ENCODE measurements at places on chromosomes 4 and X.
A peak's percentile ranks its signal among the peaks of the same experiment; 100 is the strongest.

DNA sequence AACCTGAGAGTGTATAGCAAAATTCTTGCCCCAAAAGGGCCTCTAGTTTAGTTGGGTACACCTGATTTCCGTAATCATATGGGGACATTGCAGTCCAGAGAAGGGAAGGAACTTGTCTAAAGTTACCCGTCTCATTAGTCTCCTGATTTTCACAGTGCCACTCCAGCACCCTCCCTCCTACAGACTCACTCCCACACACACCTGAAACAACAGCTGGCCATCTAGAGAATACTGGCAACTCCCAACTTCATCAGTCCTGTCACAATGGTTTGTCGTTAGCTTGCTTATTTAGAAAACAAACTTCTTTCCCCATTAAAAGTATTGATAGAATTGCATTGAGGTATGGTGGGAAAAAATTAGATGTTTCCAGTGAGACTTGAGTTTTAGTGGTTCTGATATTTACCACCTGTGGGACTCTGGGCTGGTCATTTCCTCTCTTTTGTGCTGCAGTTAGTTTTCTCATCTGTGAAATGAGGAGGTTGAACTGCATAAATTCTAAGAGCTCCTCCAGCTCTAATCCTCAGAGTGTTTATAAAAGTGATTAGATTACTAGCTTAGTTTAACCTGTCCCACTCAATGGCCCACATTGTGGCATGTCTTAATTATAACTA is 1.7 kb downstream of the IL13RA1 start:
- no peak for DNase-seq

DNA sequence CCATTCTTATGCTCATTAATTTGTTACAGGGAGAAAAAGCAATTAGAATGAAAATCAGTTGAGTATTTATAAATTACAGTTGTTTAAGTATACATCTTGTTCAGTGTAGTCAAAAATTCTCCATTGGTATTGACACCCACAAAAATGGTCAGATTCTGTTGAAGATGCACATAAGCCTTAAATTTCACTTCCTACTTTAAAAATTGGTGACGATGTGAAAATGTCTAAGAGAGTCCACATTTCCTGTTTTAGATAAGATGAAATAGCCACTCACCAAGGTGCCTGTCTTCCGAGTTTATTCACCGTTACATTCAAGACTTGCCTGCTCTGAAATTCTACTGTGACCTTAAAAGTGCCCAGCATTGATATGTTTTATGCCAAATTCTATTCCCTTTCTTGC is 93.6 kb downstream of the GPR143 start:
- no peak for DNase-seq

DNA sequence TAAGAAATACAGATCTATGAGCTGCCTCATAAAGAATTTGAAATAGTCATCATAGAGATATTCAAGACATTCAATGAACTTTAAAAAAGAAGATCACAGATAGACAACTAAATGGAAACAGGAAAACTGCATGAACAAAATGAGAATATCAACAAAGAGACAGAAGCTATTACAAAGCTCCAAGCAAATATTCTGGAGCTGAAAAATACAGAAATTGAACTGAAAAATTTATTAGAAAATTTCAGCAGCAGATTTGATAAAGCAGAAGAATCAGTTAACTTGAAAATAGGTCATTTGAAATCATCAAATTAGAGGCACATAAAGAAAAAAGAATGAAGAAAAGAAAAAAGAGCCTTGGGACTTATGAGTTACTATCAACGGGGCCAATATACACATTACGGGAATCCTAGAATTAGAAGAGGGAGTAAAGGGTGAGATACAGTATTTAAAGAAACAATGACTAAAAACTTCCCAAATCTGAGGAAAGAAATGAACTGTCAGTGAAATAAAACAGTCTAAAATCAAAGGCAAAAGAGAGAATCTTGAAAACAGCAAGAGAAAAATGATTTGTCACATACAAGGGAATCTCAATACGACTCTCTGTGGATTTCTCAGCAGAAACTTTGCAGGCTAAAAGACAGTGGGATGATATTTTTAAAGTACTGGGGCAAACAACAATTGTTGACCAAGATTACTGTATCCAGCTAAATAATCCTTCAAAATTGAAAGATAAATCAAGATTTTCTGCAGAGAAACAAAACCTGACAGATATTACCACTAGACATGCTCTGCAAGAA is 641.6 kb downstream of the ANKRD50 start:
- DNase-seq = no peak

GRCh38 chrX:63764946-63765345 is 20.1 kb downstream of the ARHGEF9 start:
- no peak for DNase-seq

- DNase-seq = no peak
Measured at GRCh38 chr4:116387937-116388474, 697.4 kb downstream of the TRAM1L1 start.

GRCh38 chr4:86821151-86821550 is 28.0 kb downstream of the SLC10A6 start:
- no peak for DNase-seq

GRCh38 chrX:84339507-84340364 is 151.7 kb upstream of the RPS6KA6 start:
- DNase-seq = no peak

DNA sequence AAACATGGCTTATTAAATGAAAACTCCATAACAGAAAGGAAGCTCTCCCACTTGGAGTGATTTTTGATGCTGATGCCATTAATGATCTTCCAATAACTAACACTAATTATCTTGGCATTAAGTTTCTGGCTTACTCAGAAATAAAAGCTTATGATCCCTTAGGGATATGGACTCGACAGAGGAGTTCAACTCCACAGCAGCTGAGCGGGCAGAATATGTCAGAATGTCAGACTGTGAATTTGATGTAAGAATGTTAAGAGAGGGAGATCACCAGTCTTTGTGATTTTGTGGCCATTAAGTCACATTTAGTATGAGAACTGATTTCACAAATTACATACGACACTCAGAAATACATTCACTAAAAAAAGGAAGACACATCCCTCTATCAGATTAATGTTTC is 2244.0 kb downstream of the ARAP2 start:
- DNase-seq = no peak

GRCh38 chr4:128068918-128069317 is 7.8 kb downstream of the LARP1B start:
- DNase-seq = no peak

- DNase-seq = no peak
Measured at GRCh38 chrX:103503163-103503852, 16.0 kb downstream of the RAB40A start.

DNA sequence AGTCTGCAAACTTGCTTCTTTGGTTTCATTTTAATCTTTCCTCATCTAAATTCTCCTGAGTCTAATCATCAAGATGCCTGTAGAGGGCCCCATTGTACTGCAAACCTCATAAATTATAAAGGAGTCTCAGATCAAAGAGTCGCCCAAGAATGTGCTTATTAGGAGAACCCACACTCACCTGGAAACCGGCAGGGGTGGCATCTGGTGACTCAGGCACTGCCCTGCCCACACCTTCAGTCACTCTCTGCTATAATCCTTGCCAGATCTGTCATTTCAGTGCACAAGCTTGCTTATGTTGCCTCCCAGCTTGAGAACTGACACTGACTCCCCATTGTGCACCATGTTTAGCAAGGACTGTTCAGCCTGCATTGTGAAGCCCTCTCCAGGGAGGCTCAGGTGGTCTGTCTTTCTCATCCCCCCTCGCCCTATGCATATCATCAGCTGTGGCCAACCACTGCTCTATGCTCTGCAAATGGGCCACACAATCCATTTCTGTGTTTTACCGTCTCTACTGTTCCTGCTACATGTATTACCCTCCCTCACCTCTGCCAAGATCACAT is 12.4 kb downstream of the EPGN start:
- peak; percentile 9 for DNase-seq

DNA sequence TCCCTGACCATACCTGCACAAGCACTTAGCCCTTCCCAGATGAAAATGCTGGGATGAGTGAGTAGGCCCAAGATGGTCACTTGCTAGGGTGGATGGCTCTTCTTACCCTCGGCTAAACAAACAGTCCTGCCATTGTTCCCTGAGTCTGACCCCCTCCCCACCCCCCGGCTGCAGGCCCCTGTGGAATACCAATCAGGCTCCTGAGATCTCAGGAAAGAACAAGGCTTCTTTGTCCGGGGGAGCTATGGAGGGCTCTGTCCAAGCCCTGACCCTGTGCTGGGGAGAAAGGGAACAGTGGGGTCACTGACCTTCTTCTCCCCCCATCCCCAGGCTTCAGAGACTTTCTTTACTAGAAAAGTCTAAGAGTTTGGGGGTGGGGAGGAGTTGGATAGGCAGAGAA is 6.0 kb downstream of the PLP1 start:
- DNase-seq = no peak
